Renal pelvis (tissue), 12 donors: ENCODE measurements at places on chromosomes 6 and 20. TPM values are rescaled to one million over a fixed set of nuclear protein-coding genes. Genes with fewer than 3 reads are reported as not detected.

DNA sequence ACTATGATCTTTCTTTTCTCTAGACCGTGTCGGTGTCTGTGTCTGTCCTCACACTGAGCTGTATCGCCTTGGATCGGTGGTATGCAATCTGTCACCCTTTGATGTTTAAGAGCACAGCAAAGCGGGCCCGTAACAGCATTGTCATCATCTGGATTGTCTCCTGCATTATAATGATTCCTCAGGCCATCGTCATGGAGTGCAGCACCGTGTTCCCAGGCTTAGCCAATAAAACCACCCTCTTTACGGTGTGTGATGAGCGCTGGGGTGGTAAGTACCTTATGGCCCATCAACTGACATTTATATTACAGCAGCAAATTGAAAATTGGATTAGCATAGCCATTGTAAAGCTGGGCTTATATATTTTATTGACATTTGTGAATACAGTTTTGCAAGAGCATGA lies 72.2 kb upstream of the GFRAL start:
- DNase-seq, result no peak

GRCh38 chr20:24206995-24207394 lies 218.4 kb upstream of the GGTLC1 start:
- DNase-seq, result no peak

- no peak for DNase-seq
These were observed 77.1 kb downstream of the ANKEF1 start for GRCh38 chr20:10111959-10112250.

- DNase-seq, result no peak
These were observed 24.9 kb upstream of the SMOC2 start for GRCh38 chr6:168415993-168416530.

PXMP4 gene
- 8.9 TPM for polyA plus RNA-seq
